ENCODE measurements at places on chromosomes 6 and 20.

GRCh38 chr20:14525426-14525825 lies 188.0 kb upstream of the FLRT3 start:
- DNase-seq = no peak

- DNase-seq = no peak
Measured at GRCh38 chr20:49706630-49707091, 7.0 kb downstream of the B4GALT5 start.

DNA sequence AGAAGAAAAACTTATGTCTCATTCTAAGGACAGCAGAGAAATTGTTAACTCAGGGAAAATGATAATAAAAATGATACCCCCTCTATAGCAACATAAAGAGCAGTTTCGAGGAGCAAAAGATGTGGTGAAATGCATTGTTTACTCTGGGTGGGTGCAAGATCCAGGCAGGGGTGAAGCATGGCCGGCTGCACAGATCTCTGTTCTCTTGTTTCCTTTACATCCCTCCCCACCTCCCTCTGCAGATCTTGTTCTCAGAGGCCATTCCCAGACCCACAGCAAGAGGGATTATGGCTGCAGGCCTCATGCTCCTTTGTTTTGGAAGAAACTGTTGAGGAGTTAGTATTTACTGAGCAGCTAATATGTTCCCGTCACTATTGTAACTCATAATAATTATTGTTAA lies 1.8 kb downstream of the BTN3A1 start:
- no peak for DNase-seq

DNA sequence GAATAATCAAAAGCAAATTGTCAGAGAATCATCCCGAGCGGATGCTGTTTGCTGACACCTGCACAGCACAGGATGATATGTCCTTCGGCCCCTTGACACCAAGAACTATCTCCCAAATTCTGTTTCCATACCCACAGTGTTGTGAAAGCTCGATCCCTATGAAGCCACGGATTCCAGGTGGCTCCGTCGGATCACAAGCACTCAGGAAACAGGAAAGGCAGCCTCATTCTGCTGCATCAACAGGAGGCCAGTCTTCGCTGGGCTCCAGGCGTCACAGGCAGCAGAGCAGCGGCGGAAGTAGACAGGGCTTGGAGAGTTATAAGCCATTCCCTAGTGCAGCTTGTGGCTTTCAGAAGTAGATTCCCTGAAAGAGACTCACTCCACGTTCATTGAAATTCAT lies 342.3 kb downstream of the C6orf118 start:
- DNase-seq = no peak

- DNase-seq = no peak
Measured at GRCh38 chr6:18733921-18734550, 346.9 kb downstream of the RNF144B start.

DNA sequence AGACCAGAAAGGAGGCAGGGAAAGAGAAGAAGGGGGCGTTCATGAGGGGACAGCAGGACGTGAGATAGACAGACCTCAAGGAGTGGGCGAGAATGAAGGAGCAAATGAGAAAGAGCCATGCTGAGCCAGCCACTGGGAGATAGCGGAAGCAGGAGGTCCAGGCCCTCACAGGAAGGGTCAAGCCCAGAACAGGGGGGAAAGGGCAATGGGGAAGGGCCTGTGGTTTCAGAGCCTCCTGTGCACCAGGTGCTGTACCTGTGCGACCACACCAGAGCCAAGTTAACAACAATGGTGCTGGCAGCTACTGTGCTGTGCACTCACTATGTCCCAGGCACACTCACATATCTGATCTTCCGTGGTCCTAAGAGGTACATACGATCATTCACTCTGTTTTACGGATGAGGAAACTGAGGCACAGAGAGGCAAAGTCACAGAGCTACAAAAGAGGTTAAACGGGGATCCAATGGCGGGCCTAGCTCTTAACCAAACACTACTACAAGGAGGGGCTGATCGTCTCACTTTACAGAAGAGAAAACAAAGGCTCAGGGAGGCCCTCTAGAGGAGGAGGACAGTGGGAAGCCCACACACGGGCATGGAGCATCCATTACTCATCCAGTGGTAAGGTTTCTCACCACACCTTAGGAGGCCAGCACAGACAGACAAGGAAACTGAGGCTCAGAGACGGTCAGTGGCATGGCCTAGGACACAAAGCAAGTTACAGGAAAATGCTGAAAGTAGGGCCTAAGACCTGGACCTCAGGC lies 129.1 kb downstream of the PREX1 start:
- DNase-seq = no peak

- DNase-seq = no peak
Measured at GRCh38 chr20:26209171-26209941, 512.7 kb upstream of the ZNF337 start.

GRCh38 chr6:160438481-160438880 lies 90.3 kb downstream of the SLC22A3 start:
- no peak for DNase-seq

DNA sequence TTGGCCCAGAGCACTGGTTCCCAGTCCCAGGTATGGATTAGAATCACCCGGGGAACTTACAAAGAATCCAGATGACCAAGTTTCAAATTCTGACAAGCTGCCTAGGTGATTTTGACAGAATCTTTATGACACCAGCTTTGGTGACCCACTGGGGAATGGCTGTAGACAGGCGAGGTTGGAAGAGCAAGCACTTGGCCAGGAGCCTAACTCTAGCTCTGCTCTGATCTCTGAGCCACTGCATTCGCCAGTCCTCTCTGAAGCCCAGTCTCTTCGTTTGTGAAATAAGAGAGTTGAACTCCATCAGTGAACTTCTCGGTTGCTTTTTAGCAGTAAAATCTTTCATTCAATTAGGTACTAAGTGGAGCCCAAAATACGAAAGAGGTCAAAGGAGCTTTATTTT lies 161.2 kb downstream of the VEGFA start:
- no peak for DNase-seq

DNA sequence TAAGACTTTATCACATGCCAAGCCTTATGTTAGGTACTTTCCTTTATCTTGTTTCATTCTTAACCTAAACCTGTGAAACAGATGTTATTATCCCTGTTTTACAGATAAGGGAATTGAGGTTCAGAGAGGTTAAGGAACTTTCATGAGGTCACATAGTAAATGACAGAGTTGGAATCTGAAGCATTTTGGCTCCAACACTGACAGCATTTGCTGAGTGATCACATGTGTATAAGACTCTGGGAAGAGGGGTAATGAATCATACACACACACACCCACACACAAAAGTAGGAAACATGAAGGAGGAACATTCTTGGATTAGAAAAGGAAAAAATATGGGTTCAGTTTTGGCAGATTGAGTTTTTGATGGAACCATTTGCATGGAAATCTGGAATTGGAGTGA lies 212.5 kb downstream of the GJA1 start:
- no peak for DNase-seq

GRCh38 chr6:129500958-129501739 lies 208.8 kb downstream of the ARHGAP18 start:
- no peak for DNase-seq

DNA sequence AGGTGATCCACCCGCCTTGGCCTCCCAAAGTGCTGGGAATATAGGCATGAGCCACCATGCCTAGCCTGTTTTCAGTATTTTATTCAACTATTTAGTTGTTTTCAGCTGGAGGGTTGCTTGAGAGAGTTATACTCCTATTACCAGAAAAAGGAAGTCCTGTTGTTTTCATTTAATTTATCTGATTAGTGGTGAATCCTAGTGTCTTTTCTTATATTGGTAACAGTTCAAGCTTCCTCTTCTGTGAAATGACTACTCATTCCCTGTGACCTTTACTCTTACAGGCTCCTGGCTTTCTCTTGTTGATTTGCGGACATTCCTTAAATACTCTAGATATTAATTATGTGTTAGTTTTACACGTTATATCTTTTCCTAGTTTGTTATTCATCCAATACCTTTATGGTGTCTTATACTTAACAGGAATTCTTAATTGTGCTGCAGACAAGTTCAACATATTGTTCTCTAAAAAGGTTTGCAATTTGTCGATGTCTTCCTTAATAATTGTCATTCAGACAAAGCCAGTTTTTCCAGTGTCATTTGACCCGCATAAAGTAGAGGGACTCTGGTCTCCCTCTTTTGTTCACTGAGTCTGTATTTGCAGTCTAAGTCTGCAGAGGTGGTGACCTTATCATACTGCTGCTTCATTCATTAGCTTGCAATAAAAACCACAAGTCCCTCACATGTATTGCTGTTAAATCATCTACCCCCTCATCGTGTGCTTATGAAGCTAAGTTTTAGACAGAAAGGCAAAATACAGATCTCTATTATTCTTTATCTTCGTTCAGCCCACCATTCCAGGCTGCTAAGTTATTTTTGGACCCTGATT lies 51.4 kb downstream of the ZBTB9 start:
- DNase-seq = no peak

DNA sequence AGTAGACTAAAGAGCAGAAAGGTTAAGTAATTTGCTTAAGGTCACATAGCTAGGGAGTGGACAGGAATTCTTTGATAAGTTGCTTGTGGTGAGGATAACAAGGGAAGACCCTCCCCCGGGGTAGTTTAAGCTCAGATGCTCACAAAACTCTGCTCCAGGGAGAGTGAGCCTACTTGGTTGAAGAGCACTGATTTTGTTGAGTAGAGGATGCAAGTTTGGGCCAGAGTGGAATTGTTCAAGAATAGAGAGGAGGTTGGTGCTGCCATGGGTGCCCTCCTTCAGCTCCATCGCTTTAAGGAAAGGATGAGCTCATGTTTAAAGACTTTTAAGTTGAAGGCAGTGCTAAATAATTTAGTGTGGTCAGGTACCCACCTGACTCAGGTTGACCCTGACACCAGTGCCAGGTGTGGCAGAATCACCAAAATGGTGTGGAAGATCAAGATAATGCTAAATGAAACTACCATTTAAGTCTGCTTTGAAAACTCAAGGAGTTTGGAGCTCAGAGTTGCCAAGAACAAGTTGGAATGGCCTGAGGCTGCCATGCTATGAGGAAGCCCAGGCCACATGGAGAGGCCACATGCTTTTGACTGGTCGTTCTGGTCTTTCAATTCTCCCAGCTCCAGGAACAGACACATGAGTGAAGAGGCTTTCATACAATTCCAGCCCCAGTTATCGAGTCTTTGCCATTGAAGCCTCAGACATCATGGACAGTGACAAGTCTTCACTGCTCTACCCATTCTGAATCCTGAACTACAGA lies 8.0 kb upstream of the TCF15 start:
- DNase-seq = no peak

DNA sequence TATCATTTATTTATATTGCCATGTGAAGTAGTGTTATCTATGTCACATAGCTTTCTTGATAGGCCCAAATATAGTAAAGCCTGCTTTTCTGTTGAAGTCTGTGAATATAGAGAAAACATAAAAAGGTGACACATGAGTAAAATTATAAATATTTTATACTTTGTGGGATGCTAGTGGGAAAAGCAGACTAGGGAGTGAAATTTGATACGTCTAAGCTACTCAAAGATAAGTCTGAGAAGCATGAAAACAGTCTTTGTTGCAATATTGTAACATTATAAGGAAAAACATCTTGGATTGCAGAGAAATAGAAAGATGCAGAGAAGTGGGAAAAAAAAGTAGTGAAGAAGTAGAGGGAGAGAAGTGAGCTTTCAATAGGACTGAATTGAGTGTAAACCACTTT lies 75.4 kb downstream of the ZNF292 start:
- no peak for DNase-seq

- no peak for DNase-seq
Measured at GRCh38 chr20:22807646-22808244, 223.4 kb upstream of the FOXA2 start.

GRCh38 chr6:32666420-32667300 lies at the start of gene HLA-DQB1:
TSS of gene HLA-DQB1 (minus strand) at chr6:32666657. CDS start at chr6:32666607, 50 bp downstream.
- no peak for DNase-seq

DNA sequence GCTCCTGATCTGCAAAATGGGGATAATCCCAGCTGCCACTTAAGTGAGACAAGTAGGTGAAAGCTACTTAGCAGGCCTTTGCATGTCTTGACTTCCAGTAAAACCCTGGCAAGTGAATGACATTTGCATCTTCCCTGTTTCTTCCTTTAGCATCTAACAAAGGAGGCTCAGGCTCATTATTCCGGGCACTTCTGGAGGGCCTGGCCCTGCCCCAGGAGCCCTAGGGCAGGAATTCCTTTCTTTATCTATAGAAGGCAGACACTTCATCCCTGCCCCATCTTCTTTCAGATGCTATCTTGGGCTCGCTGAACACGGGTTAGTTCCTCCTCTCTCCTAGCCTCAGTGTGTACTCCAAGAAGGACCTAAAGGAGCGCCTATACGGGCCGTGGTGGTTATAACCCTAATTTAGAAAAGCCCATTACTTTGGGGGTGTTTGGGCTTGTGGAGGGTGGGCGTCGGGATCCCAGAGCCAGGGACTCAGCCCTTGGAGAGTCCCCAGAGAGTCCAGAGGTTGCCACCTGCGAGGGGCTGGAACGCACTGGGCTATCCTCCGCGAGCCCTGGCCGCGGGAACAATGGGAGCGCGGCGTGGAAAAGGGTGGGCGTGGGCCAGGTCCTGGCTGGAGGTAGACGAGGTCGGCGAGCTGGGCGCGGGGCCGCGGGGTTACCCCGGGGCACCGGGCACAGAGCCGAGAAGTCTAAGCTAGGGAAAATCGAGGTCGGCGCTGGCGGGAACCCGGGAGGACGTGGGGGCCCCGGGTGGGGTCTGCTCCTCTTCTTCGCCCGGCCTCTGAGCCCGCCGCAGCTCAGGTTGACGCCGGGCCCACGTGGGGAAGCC lies 62.8 kb upstream of the EPB41L1 start:
- DNase-seq = no peak

GRCh38 chr20:46114449-46114848 lies 3.7 kb upstream of the CD40 start:
- DNase-seq = no peak

GRCh38 chr20:19903168-19903811 lies 113.9 kb upstream of the NAA20 start:
- DNase-seq = no peak

DNA sequence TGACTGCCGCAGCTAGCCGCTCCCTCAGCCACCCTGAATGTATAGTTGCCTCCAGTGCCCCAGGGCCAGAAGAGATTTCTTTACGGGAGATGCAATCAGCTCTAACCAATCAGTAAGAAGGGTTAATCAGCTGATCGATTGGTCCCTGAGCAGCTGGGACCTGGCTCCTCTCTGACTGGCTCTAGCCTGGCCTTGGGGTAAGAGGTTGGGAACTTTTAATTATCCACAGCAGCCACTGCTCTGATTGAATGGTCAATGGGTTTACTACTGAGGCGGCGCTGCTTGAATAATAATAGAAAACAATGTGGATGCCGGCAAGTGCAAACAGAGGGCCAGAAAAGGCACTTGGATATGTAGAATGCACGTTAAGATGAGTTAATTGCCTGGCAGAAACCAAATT lies 99.8 kb downstream of the TFAP2A start:
- DNase-seq = no peak

- no peak for DNase-seq
Measured at GRCh38 chr20:46914789-46915379, 20.2 kb downstream of the EYA2 start.

- no peak for DNase-seq
Measured at GRCh38 chr20:23540624-23541023, 27.7 kb downstream of the CST9L start.

GRCh38 chr6:15987569-15987968 lies 141.3 kb upstream of the MYLIP start:
- no peak for DNase-seq

GRCh38 chr6:77763124-77763523 lies 110.3 kb downstream of the MEI4 start:
- DNase-seq = no peak
